NCI-H524 (cell line): ENCODE measurements at places on chromosomes 3 and 15.
A peak's percentile ranks its signal among the peaks of the same experiment; 100 is the strongest.

- peak; percentile 45 for DNase-seq
Observed at GRCh38 chr3:194632809-194633348, 340 bp downstream of the TMEM44 start.

- DNase-seq: no peak
Observed at GRCh38 chr3:41163421-41163820, 35.9 kb upstream of the CTNNB1 start.

DNA sequence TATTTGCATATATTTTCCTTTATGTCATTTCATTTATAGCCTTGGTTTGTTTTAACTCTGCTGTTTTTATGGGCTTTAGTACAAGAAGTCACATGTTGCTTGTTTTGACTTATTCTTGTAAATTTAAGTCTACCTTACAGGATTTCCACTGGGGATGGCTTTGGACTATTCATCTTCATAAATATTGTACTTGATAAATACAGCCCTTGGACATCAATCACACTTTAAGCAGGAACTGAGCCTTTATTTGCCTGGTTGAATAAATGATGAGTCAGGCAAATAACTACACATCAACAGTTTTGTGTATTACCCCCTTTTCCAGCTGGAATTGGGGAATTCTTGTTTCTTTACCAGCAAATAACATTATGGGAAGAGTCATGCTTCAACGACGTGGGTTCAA is 286.0 kb downstream of the CNTN3 start:
- DNase-seq: no peak

GRCh38 chr15:88131937-88132336 is 124.6 kb downstream of the NTRK3 start:
- DNase-seq: no peak
